ENCODE measurements at places on chromosomes 1 and 21.

DNA sequence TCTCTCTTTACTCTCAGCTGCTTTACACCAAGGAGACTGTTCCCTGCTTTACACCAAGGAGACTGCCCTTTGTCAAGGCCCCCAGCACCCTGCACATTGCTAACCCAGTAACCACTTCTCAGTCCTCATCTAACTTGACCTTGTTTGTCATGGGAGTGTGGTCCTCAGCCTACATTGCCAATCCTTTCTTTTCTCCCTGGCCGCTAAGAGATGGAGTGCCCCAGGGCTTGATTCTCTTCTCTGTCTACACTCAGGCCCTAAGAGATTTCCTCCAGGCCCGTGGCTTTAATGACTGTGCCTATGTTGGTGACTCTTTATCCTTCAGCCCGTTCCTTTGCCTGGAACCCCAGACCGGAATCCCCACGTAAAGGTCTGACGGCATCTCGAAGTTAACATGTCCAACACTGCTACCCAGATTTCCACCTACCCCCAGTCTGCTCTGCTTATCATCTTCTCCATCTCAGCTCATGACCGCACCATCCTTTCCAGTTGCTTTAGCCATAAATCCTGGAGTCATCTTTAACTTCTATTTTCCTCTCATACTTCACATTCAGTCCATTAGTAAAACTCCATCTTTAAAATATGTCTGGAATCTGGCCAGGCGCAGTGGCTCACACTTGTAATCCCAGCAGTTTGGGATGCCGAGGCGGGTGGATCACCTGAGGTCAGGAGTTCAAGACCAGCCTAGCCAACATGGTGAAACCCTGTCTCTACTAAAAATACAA is 9.5 kb upstream of the SEMA4A start:
- no peak for DNase-seq

GRCh38 chr1:21654209-21654608 is 14.9 kb downstream of the RAP1GAP start:
- DNase-seq, result no peak

- DNase-seq, result no peak
Observed at GRCh38 chr1:95035536-95035935, 37.2 kb downstream of the ALG14 start.

- DNase-seq, result no peak
Observed at GRCh38 chr1:159890390-159890789, 9.6 kb downstream of the CFAP45 start.

DNA sequence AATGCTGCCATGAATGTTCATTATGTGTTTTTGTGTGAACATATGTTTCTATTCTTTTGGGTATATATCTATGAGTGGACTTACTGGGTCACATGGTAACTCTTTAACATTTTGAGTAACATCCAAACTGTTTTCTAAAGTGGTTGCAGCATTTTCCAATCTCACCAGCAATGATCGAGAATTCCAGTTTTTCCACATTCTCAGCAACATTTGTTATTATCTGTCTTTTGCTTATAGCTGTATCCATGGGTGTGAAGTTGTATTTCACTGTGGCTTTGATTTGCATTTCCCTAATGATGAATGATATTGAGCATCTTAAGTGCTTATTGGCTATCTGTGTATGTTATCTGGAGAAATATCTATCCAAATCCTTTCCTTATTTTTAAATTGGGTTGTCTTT is 89.2 kb upstream of the SLFNL1 start:
- DNase-seq, result no peak

- no peak for DNase-seq
Observed at GRCh38 chr1:151072224-151072623, 1.7 kb downstream of the GABPB2 start.

DNA sequence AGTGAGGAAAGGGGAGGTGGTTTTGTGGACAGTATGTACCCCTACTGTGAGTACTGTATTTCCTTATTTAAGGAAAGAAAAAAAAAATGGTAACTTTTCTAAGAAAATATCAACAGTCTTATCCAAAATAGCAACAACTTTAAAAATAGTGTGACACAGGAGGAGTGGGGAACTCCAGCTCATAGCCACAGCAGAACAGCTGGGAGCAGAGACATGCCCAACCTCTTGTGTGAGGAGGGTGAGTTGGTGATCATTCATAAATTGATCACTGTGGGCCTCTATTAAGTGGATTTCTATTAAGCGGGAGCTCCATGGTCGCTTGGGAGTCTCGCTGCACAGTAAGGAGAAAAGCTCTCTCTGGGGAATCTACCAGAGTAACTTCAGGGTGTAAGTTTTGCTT is 158.8 kb upstream of the DUSP10 start:
- DNase-seq, result no peak

- DNase-seq, result no peak
Observed at GRCh38 chr1:150311762-150312161, 9.6 kb upstream of the PRPF3 start.

DNA sequence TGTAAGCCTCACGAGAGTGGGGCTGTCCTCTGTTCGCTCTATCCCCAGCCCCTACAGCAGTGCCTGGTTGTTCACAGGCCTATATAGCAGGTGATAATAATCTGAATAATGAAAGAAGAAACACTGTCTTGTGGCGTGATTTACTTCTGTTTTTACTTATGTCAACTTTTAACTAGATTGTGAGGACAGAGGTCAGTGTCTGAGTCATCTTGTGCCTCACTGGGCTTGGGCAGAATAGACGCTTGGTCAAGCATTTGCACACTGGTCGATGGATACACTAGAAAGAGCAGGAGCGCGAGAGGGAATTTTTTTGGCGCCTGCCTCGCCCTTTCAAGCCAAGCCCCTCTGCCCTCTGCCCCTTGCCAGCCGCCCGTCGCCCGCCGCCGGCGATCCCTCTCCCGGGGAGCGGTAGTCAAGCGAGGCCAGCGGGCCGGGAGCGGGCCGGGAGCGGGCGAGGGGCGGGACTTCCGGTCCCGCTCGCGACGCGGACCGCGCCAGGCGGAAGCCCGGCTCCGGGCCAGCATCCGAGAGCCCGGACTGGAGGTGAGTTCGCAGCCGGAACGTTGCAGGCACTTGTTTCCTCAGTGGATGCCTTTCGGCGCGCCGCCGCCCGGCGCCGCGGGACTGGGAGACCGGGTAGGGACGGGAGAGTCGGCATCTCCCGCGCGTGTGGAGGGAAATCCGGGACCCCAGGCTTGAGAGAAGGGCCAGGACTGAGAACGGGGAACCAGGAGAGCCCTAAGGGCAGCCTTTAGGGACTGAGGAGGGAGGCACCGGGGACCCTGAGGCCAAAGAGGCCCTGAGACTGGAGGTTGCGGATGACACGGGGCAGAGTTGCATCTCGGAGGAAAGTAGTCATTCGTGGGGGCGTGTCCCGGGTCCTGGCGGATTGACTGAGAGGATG is at the start of gene DISP1:
Gene DISP1 (plus strand): TSS at position 504 of the 904 bp plus-strand sequence. CDS start 127,785 bp downstream, outside the sequence.
- DNase-seq, result peak; percentile 79

DNA sequence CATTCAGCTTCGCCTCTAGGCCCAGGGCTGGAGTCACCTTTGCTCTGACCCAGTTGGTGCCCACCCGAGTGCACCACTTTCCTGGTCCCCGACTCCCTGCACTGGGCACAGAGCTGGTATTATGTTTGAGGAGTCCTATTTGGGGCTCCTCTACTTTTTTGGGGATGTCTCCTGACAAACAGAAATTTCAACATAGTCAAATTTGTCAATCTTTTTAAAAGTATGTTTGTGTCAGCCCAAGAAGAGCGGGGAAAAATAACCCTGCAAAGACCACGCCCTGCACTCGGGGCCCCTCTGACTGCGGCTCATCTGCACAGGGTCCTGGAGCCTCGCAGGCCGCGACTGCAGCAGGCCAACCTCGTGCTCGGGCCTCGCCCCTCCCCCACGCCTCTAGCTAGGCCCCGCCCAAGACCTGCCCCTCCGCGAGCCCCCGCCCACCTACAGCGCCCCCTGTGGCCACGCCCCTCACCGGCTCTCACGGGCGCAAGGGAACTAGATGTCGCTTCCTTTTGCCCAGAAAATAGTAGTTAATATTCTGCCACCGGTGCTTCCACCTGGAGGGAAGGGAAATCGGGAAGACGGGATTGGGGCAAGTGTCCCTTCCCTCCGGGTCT is 11.4 kb downstream of the FAM229A start:
- DNase-seq, result peak; percentile 81

- DNase-seq, result no peak
Observed at GRCh38 chr1:40898431-40898901, 36.3 kb upstream of the CITED4 start.

DNA sequence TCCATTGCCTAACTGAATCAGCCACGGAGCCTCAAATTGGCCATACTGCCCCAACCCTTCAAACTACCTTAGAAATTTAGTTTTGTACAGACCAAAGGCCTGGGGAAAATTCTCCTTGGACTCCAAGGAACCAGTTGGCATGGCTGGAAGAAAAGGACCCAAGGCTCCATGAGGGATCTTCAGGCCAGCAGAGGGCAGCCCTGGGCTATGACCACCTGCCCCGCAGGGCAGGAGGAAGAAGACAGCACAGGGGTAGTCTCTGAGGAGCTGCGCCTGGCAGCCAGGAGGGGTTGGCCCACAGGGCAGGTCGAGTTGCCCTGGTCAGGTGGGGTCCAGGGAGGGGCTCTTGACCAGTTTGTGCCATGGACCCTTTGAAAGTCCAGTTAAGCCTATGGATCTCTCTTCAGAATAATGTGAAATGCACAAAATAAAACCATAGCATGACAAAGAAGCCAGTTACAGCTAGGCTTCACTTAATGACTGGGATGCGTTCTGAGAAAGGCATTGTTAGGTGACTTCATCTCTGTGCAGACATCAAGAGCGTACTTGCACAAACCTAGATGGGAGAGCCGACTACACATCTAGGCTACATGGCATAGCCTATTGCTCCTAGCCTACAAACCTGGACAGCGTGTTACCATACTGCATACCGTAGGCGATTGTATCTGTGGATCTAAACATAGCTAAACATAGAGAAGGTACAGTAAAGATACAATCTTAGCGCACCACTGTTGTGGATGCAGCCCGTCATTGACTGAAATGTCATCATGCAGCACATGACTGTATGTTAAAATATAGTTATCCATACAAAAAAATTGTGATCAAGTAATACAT is 26.1 kb downstream of the CACNA1S start:
- DNase-seq, result peak; percentile 43

DNA sequence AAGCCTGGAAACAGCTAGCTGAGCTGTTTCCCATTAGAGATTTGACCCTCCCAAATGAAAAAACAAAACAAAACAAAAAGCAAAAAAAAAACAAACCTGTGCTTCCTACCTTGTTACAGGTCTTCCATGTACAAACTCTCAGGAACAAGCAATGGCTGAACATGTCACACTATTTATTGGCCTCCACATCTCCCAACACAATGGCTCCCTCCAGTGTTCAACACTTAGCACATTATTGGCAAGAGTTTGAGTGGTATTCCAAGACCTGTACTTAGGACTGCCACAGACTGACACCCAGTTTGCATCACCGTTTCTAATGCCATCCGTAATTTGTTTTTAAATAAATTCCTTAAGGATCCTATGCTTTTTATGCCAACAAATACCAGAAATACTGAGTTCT is 195.0 kb upstream of the OLFM3 start:
- DNase-seq, result no peak

- DNase-seq, result no peak
Observed at GRCh38 chr1:68917456-68917855, 420.6 kb upstream of the DEPDC1 start.

DNA sequence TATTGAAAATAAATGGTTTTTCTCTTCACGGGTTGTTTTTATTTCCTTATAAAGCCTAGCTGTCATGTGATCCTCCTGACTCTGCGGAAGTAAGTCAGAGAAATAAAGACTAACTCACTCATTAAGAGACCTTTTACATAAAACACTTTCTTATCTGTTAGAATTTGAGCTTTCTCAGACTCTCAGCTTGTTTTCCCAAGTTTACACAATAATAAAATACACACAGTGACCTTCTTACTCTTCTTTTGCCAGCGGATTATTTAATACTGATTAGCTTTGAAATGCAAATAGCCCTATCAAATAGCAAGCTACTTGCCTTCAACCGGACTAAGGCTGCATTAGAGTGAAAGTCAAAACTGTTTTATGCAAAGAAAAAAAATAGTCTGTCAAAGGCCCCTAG is 45.5 kb upstream of the CXADR start:
- no peak for DNase-seq

DNA sequence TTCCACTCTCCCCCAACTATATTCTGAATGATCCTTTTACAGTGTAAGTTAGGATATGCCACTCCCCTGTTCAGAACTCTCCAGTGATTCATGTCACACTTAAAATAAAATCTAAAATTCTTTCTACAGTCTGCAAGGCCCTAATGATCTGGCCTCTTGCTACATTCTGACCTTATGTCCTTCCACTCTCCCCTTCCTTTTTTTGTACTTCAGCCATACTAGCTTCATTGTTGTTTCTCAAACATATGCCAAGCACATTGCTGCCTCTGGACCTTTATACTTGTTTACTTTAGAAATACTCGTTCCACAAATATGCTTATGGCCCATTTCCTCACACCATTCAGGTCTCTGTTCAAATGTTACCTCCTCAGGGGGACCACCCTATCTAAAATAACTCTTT is 14.8 kb upstream of the PSMA5 start:
- DNase-seq, result no peak

DNA sequence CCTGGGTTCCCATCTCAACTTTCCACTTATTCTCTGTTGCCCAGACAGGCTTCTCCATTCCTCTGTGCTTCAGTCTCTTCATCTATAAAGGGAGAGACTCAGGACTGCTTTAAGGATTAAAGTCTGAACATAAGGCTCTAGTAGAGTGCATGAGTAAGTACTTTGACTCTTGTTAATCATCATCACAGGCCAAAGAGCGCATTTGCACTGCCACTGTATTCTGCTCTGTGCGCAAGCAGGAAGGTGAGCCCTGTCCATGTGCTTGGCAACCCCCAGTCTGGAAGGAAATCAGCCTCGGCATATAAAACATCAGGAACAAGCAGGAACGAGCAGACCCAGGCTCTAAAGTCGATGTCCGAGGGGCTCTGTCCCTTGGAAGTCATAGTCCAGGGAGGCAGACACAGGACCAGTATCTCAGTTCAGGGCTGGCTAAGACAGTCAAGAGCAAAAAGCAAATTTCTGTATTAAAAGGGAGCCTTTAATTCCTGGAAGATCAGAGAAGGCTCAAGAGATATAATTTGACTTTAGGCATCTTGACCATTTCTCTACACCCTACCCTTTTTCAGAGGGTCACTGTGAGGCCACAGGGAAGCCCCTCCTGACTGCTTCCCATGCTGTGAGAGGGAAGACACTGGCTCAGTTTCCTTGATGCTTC is 131.2 kb downstream of the TRABD2B start:
- no peak for DNase-seq

GRCh38 chr1:157806431-157807149 is 13.3 kb downstream of the FCRL1 start:
- no peak for DNase-seq

DNA sequence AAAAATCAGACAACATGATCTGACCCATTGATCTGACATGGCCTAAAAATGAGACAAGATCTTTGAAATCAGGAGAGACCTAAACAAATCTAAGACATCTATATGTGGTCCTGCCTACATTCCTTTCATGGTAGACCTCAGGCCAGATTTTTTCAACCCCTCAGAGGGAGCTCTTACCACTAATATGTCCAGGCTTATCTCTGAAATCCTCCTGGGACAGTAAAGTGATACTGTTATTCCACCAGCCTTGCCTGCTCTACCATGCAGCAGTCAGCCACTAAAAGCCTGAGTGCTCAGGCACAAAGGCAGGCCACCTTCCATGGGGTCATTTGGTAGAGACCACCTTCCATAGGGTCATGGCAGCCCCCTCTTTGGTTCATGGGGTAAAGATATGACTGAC is 126.9 kb downstream of the TBX15 start:
- DNase-seq, result no peak

GRCh38 chr1:156708218-156708661 is 2.9 kb upstream of the CRABP2 start:
- no peak for DNase-seq

All from stimulated activated CD4-positive, alpha-beta T cell treated with anti-CD3 and anti-CD28 coated beads, Interleukin-2, amount 100 ng/mL, for 24 hours (primary cell).